ENCODE measurements at places on chromosomes 5 and 9.

DNA sequence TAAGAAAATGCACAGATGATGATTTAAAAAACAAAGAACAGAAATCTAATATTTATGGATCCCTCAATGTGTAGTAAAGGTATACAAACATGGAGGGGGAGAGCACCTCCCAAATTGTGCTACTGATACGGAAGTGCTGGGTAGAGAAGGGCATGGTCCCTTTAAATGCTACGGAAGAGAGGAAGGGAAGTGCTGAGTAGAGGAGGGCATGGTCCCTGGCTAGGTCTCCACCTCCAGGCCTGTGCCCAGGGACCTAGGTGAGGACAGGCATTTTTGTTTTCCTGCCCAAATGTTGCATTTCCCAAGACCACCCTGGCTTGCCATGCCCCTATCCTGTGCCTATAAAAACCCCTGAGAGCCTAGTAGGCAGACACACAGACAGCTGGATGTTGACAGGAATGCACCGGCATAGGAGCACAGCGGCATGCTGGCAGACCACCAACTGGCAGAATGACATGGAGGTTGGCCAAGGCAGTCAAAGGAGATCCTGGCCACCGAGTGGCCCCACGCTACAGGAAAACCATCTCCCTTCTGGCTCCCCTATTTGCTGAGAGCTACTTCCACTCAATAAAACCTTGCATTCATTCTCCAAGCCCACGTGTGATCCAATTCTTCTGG is 62.1 kb upstream of the SPDL1 start:
- peak; percentile 58 for ATAC-seq

DNA sequence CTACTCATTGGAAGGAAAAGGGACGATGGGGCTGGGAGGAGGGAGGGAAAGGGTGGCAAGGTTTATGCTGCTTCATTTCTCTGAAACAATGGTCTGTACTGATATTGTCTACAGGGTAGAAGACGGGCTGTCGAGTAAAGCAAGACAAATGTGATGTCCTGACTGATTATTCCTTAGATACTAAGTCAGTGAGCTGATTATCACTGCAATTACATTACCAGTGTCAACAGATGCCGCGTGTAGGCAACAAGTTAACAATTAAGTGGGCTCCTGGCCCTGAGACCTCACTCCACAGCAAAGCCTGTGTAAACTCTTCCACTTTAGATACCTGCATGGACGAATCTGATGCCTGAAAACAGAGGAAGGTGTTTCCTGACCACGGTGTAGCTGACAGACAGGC is 602.8 kb downstream of the IRX1 start:
- no peak for ATAC-seq

DNA sequence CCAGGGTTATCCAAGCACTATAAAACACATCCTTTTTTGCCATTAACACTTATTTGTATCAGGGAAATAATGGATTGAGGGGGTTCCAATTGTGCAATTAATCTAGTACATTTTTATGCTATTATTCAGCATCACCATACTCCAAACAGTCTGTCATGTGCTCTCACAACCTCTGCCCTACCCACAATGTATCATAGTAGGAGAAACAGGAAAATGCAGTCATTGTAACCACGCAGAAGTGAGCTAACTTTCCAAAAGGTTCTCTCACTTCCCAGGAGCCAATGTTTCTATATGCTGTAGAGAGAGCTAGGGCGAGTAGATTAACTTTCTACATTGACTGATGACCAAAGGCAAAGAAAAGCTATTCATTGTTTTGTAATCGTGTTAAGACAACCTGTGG is 29.8 kb downstream of the DAB2 start:
- no peak for ATAC-seq

DNA sequence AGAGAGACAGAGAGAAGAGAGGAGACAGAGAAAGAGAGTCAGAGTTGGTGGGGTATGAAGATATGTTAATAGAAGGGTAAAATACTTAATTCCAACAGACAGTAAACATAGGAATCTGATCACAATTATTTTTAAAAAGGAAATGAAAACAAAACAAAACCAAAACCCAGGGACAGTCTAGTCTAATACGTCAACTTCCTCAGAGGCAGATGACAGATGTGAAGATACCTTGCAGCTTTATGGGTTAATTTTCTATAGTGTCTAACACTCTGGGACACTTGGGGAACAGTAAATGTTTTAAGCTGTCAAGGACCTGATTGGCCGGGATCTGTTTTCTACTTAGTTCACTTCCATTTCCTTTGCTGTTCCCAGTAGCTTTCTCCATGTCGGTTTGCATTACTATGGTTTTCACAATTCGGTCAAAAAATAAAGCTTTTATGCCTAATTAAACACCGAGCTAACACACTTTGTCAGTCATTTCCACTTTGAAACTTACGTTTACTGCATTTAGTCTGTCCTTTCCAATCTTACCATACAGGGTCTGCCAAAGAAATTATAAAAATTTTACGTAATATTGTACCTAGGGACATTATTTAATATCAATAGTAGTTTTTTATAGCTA is 216.5 kb downstream of the MCTP1 start:
- ATAC-seq = peak; percentile 51

- ATAC-seq = no peak
Observed at GRCh38 chr9:81116340-81117137, 572.8 kb downstream of the TLE1 start.

- no peak for ATAC-seq
Observed at GRCh38 chr5:119289438-119290044, 66.3 kb upstream of the TNFAIP8 start.

DNA sequence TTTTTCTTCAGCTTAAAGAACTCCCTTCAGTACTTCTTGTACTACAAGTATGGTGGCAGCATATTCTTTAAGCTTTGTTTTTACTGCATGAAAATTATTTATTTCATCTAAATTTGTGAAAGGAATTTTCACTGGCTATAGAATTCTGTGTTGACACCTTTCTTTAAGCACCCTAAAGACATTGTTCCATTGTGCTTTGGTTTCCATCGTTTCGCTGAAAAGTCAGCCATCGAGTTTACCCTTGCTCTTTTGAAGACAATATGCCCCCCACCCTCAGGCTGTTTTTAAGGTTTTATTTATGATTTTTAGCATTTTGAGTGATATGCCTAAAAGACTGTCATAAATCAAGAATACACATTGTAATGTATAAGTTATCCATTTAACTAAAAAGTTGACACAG is 27.3 kb upstream of the COL5A1 start:
- ATAC-seq = no peak

DNA sequence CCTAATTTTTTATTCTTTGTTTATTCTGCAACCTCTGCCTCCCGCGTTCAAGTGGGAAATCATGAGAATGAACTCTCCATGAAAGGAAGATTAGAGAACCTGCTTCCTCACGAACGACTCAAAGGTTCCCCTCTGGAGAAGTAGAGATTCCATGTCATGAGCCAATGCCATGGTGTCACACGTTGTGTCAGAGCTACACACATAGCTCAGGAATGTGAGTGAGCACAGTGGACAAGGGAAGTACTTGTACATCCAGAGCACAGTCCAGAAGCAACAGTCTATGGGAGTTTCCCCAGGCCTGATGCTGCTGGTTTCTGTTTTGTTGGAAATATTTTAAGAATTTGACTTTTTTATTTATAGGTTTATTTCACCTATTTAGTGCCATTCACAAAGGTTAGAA is 26.8 kb upstream of the PPP2CA start:
- peak; percentile 85 for ATAC-seq

DNA sequence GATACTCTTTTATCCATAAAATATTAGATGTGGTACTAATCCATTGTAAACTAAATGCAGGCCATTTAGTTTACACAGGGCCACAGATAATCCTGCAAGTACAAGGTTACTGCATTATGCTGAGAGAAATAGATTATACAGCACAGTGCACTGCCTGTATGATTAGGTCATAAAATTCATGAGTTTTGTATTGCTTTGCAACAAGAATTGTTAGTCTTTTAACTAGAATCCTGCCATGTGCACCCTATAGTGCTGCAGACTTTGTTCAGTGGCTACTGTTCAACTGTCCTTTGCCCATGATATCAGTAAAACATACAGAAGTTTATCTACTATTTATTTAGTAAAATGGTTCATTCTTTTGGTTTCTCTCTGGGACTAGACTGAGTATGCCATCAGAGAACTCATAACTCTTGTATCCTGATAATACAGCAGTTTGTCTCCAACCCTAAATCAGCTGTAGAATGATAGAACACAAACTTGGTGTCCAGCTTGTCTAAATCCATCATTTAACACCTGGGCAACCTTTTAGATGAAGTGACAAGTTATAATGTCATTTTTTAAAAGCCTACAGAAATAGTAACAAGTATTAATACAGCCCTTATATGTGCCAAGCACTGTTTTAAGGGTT is 291.2 kb downstream of the TMEM167A start:
- ATAC-seq = no peak

GRCh38 chr9:18675973-18676372 is 202.0 kb downstream of the ADAMTSL1 start:
- ATAC-seq = no peak

DNA sequence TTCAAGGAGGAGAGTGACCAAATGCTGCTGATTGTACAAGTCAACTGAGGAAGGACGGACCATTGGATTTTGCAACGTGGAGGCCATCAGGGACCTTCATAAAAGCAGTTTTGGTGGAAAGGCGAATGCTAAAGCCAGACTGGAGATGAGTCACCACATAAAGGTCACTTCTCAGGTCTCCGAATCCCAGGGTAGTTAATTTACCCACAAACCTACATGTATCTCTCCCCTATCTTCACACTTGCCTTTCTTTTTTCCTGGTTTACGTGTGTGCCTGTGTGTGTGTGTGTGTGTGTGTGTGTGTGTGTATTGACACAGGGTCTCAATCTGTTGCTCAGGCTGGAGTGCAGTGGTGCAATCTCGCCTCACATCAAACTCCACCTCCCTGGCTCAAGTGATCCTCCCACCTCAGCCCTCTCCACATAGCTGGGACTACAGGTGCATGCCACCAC is 4.6 kb upstream of the CTNNA1 start:
- no peak for ATAC-seq

GRCh38 chr9:70533492-70533891 is 119.0 kb upstream of the KLF9 start:
- no peak for ATAC-seq

GRCh38 chr5:150224483-150225027 is 34.7 kb downstream of the SLC6A7 start:
- no peak for ATAC-seq

- ATAC-seq = no peak
Observed at GRCh38 chr5:485946-486491, 38.2 kb downstream of the SLC9A3 start.

DNA sequence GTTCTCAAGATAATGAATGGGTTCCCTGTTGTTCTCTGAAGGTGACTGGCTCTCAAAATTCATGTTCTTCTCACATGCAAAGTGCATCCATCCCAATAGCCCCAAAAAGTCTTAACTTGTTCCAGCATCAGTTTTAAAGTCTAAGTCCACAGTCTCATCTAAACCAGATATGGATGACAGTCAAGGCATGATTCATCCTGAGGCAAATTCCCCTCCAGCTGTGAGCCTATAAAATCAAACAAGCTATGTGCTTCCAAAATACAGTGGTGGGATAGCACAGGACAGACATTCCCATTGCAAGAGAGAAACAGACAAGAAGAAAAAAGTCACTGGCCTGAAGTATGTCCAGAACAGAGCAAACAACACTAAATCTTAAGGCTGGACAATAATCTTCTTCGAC is 25.4 kb downstream of the FBXO10 start:
- ATAC-seq = no peak

- no peak for ATAC-seq
Observed at GRCh38 chr5:156883316-156883875, 33.3 kb downstream of the PPP1R2B start.

- ATAC-seq = no peak
Observed at GRCh38 chr5:54320256-54320655, 9.9 kb upstream of the ARL15 start.

GRCh38 chr5:27497491-27497890 is 459.1 kb upstream of the CDH9 start:
- ATAC-seq = no peak

DNA sequence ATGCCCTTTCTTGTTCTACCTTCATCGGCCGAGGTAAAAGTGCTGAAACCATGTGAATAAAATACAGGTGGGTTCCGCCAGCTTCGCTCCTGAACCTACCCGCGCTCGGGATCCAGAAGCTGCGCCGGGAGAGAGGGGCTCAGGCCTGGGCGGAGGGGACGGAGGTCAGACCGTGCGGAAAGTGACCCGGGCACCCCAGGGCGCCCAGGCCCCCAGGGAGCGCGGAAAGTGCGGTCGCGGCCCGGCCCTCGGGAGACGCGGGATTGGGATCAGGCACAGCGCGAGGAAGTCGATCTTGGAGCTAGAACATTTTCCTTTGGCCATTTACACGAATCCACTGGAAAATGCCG is 329 bp downstream of the SYK start:
- ATAC-seq = no peak

GRCh38 chr9:79020276-79020675 is 551.5 kb upstream of the TLE4 start:
- no peak for ATAC-seq

DNA sequence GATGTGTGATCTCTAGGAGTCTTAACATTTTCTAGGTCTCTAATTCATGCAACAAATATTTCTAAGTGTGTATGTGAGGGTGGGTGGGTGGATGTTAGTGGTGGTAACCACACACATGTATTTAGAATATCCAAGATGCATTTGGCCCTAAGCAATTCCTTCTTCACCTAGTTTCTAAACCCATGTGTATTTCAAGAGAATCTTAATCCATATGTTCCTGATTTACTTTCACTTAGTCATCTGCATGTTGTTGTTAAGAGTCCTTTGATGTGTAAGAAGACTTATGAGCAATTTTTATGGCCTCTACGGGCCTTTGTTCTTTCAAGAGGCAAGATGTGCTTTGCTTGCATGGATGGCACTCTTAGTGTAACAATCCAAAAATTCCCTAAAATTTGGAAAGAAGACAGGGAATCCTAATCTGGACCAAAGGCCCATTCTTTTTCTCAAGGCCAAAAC is 282.6 kb downstream of the SPATA31D1 start:
- ATAC-seq = peak; percentile 73

- no peak for ATAC-seq
Observed at GRCh38 chr9:84499969-84500582, 159.5 kb upstream of the SLC28A3 start.

DNA sequence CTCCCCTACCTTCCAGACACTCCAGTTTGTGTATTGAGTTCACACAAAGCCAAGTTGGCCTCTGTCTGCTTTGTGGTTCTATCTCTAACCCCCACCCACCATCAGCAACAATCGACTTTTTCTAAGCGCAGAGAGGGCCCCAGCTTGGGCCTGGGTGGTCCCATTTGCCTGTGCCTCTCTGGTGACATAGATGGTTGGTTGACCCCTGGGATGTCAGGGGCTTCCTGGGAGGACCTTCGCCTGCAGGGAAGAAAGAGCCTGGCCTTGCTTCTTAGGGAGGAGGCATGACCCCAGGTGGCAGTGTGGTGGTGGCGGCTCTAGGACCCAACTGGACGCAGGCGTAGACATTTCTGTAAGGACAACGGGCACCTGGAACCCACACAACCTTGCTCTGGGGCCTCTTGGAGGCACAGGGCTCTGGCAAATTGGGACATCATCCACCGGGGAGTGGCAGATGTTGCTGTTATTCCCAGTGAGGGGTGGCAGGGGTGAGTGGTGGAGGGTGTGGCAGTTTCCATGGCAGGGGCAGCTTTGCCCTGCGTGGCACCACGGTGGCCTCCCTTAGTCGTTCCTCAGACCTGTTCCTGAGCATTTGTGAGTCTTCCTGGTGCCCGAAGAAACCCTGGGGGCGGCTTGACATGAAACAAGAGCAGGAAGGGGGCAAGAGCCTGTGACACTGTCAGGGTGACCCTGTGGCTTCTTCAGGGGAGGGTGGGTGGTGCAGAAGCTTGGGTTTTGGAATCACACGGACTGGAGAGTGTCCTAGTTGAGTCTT is 171.0 kb upstream of the IER5L start:
- ATAC-seq = no peak
